Coronary artery (tissue), 2 donors: ENCODE measurements at places on chromosomes 3 and 15.

GRCh38 chr3:81838457-81838856 lies 77.0 kb upstream of the GBE1 start:
- no peak for DNase-seq

DNA sequence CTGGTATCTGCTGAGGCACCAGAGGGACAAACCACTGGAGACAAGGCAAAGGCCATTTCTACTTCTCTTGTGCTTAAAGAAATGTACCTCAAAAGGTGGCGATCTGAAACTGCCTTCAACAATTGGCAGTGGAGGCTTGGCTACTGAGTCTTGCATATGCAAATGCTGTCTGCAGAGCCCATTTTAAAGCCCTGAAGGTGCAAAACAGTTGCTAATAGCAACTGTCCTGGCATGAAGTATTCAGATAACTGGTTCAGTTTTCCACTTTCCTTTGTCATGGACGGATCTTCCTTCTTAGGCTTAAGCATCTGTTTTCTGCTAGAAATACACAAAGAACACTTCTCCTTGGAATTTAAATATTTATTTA lies 71.4 kb upstream of the PSMD6 start:
- DNase-seq: no peak

- no peak for DNase-seq
Measured at GRCh38 chr3:23880703-23881339, 36.0 kb downstream of the NKIRAS1 start.

GRCh38 chr3:45603226-45603625 lies 8.7 kb downstream of the LIMD1 start:
- no peak for DNase-seq

DNA sequence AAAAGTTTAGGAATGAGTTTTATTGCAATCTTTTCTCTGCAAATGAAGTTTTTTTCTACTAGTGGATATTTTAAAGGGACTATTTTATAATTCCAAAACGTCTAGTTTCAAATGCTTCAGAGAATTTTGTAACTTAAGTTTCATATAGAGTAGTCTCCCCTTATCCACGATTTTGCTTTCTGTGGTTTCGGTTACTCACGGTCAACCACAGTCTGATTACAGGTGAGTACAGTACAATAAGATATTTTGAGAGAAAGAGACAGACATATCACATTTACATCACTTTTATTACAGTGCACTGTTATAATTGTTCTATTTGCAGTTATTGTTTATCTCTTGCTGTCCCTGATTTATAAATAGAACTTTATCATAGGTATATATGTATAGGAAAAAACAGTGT lies 7.4 kb upstream of the EOGT start:
- no peak for DNase-seq

DNA sequence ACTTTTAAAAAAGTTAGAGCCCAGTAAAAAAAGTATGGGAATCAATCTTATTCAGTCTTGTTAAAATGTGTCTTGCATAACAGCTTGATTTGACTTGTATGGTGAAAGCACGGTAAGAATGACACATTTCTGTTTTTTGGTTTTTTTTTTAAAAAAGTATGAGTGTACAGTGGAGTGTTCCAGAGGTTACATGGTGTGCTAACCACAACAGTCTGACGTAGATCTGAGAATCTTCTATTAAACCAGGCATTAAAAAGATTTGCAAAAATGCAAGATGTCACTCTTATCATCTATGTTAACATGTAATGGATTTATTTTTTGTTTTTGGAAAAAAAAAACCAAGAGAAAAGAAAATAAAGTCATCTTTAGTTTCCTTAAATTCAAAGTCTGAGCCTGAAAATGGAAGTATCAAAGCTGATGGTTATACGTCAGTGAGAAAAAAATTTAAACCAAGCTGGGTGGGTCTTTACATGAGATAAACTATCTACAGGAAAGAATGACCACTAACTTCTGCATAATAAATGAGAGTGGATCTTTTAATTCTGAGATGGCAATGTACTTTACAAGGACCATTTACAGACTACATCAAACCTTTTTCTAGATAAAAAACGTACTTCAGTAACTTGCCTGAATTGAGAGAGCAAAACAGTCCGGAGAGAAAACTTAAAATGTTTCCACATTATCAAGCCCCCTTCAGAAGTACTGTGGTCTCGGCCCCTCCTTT lies 1.6 kb downstream of the GABPB1 start:
- no peak for DNase-seq

GRCh38 chr3:133930341-133930933 lies 34.8 kb upstream of the RAB6B start:
- DNase-seq: no peak

- DNase-seq: no peak
Measured at GRCh38 chr3:100968932-100969906, 24.0 kb downstream of the ABI3BP start.

- DNase-seq: no peak
Measured at GRCh38 chr15:60932051-60932915, 296.8 kb downstream of the RORA start.

- DNase-seq: no peak
Measured at GRCh38 chr15:31150732-31151231, 49.3 kb upstream of the TRPM1 start.

DNA sequence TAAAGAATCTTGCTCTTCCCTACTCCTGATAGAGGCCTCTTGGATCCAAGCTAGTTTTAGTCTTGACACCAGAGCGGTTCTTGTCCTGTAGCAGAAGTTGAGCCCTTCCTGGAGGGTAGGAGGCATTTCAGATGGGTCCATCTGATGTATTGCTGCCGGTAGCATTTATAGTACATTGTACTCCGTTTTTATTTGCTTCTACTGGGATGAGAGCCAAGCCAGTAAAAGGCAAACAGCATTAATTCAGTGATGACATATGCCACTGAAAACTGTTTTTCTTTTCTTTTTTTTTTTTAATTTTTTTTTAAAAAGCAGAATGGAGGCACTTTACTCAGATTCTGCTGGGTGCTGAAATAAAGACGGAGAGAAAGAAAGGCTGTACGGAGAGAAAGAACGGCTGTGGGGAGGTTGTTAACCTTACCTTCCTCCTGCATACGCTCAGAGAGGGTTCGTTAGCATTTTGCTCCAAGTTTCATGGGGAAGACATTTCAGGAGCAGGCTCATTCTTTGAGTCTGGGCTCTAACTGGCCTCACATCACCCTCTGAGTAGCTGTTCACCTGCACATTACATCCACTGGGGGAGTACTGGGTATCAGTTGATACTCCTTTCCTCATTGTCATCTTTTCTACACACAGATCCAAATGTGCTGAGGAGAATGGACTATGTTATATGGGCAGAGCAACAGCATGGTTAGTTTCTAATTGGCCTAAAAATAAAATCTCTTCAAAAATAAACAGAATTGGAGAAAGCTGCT lies 161.5 kb downstream of the FEZF2 start:
- DNase-seq: no peak

DNA sequence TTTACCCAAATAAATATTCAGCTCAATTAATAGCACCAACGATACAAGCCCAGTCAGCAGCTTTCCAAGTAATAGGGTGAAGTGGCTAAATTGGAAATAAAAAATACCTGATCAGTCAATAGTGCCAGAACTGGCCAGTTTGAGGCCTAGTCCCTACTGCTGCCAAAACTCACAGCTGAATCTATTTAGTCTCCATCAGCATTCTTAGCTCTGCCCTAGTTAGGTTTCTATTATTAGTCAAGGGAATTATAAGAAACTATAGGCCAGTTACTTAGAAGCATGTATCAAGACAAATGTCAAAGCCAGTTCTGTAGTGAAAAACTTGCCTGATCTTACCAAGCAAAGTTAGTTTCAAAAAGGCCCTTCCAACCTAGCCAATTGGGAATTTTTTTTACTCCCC lies 146.2 kb upstream of the ZBTB20 start:
- DNase-seq: no peak

DNA sequence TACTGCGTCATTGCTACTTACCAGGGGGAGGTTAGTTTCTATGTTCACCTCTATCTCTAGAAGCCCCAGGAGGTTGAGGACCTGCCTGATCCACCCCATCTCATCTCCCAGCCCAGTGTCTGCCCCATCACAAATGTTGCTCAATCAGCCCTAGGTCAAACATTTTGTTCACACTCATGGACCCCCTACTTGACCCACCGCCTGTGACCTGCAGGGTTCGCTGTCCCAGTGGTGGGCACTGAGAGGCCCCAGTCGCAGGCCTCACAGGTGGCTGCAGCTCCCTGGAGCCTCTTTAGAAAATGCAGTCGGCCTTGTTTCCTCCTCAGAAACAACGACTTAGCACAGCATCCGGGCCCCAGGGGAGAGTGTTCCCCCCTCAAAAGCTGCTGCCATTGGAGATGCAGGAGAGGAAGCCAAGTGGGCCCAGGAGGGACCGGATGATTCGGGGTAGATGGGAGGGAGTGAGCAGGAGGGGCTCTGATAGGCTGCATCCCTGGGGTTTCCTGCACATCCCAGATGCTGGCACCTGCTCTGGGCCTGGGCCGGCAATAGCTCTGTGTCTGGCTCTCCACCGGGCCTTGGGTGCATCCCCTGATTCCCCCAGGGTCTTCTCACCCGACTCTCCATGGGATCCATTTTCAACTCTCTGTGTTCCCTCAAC lies 18.4 kb upstream of the INSYN1 start:
- DNase-seq: no peak
